Hippocampal formation (tissue), 2 donors: ENCODE measurements at places on chromosomes 2 and 18.

GRCh38 chr18:37303009-37303408, 262.6 kb downstream of the CELF4 start:
- no peak for DNase-seq

DNA sequence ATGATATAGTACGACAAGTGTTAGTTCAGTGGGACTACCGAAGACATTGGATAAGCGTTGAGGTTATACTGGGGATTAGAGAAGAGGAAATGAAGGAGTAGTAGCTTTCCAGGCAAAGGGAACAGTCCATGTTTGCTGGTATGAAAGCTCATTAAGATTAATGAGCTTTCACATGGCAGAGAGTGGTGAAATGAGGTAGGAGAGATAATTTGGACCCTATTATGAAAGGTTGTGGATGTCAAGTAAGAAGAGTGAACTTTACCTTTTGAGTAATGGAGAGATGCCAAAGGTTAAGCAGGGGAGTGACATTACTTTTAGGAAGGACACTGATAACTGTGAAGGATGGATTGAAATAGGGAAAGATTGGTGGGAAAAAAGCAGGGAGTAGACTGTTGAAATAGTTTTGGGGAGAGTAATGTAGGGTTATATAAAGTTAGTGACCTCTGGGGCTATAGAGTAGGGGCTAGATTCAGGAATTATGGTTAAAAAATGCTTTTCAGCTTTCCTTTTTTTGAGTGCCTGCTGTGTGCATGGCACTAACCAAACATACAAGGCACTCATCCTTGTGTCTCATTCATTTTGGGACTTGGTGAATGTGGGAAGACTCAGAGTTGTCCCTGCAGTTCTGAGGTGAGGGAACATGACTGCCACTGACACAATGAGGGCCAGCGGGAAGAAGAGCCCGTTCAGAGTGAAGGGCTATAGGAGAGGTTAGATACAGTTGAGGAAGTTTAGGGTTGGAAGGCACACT, 87.2 kb upstream of the STON1 start:
- no peak for DNase-seq

GRCh38 chr2:238423561-238424312, 3.0 kb upstream of the ASB1 start:
- DNase-seq: no peak

GRCh38 chr2:206225435-206226232, 48.8 kb upstream of the ZDBF2 start:
- DNase-seq: no peak

GRCh38 chr2:50491541-50492476, 540.1 kb downstream of the NRXN1 start:
- DNase-seq: peak; percentile 54

DNA sequence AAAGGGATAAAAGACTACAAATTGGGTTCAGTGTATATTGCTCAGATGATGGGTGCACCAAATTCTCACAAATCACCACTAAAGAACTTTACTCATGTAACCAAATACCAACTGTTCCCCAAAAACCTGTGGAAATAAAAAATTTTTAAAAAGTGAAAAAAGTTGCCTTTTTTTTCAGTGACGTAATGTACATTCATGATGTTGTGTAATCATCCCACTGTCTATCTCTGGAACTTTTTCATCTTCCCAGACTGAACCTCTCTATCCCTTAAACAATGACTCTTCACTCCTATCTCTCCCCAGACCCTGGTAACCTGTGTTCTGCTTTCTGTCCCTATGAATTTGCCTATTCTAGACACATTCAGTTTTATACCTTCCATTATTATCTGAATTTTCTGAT, 19.0 kb upstream of the GALR1 start:
- DNase-seq: no peak

- DNase-seq: no peak
These were observed 12.6 kb downstream of the RTP5 start for GRCh38 chr2:241882091-241882625.

- DNase-seq: no peak
These were observed 273.2 kb upstream of the PARD3B start for GRCh38 chr2:204272089-204272488.

- DNase-seq: no peak
These were observed 42.8 kb upstream of the KCNG2 start for GRCh38 chr18:79754831-79755351.

DNA sequence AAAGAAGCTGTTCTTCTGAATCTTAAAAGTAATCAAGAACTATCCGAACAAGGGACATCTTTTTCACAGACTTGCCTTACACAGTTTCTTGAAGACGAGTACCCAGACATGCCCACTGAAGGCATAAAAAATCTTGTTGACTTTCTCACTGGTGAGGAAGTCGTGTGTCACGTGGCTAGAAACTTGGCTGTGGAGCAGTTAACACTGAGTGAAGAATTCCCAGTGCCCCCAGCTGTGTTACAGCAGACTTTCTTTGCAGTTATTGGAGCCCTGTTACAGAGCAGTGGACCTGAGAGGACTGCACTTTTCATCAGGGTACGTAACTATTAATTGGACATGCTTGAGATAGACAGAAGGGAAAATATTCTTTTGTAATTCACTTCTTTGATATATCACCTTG, 2.4 kb downstream of the MRPL44 start:
- peak; percentile 22 for DNase-seq

- DNase-seq: no peak
These were observed 5.3 kb downstream of the ITM2C start for GRCh38 chr2:230869914-230870543.

DNA sequence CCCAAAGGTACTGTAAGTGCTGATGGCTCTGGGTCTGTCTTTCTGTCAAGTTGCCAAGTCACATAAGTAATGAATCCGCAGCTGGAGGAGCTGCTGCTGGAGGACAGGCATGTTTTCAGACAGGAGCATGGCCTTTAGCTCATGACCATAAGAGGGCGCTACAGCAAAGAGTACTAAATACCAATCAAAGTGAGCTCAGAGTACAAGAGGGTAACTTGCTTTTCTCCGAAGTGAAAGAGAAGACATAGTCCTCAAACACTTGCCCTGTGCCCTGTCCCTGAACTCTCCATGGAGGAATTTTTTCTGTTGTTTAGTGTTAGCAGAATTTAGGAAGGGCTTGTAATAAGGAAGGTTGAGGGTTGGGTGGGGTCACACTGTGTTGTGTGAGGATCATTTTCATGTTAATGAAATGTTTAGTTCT, 58.0 kb upstream of the EML6 start:
- no peak for DNase-seq

- DNase-seq: no peak
These were observed 106.9 kb upstream of the HDAC4 start for GRCh38 chr2:239507576-239508258.

- DNase-seq: no peak
These were observed 963 bp downstream of the INPP1 start for GRCh38 chr2:190344276-190344827.

DNA sequence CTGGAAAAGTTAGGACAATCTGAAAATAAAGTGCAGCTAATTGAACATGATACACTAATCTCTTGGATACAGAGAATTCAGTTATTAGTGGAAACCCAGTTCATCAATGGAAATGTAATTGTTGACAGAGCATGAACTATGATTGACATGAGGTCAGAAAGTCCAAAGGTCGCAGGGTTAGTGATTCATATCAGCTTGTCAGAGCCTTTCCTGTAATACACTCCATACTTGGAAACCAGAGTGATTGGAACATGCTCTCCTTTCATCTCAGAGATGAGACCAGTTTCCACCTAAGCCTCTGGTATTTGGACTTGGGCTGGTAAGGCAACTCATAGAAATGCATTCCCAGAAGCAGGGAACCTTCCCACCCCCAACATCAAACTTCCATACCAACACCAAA, 8.5 kb upstream of the NCKAP5 start:
- no peak for DNase-seq

GRCh38 chr18:63016270-63016669, 300.9 kb downstream of the PHLPP1 start:
- peak; percentile 4 for DNase-seq

GRCh38 chr2:34104601-34105000, 505.5 kb upstream of the FAM98A start:
- DNase-seq: no peak

- peak; percentile 3 for DNase-seq
These were observed 228.6 kb upstream of the CHST9 start for GRCh38 chr18:27413495-27414401.

DNA sequence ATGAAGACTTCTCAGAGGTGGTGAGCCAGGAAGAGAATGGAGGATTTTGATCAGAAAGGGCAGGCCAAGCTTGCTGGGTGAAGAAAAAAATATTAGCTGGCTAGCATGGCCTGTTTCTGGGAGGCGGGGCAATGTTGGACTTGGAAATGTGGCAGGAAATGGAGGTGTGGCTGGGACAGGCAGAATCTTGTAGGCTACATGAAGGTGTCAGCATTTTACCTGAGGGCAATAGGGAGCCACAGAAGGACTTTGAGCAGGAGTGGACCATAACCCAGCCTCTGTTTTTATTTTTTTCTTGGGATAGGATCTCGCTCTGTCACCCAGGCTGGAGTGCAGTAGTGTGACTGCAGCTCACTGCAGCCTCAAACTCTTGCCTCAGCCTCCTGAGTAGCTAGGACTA, 31.7 kb downstream of the EMX1 start:
- DNase-seq: no peak

DNA sequence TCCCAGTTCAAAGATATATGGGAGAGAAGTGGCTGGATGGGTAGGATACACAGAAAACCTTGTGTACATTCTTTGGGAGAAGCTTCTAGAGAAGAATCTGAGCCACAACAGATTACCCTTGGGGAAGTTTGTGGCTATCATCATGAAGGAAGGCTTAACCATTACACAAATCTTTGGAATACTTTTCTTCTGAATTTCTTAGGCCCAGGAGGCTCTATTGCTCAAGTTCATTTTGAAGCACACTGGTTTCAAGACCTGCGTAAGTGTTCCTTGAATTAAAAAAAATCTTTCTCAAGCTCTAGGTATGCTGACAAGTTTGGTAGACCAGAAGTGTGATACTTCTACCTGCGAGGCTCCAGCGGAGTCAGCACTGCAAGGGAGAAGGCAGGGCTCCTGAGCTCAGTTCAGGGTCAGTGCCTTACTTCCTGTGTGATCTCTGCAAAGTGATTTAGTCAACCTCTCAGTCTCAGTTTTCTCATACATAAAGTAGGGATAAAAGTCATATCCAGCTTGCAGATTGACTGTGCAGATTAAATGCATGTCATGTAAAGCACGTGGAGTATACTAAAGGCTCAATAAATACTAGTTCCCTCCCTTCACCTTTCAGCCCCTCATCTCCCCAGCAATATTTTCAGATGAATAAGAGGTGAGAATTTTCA, 438.6 kb downstream of the DLGAP1 start:
- no peak for DNase-seq

DNA sequence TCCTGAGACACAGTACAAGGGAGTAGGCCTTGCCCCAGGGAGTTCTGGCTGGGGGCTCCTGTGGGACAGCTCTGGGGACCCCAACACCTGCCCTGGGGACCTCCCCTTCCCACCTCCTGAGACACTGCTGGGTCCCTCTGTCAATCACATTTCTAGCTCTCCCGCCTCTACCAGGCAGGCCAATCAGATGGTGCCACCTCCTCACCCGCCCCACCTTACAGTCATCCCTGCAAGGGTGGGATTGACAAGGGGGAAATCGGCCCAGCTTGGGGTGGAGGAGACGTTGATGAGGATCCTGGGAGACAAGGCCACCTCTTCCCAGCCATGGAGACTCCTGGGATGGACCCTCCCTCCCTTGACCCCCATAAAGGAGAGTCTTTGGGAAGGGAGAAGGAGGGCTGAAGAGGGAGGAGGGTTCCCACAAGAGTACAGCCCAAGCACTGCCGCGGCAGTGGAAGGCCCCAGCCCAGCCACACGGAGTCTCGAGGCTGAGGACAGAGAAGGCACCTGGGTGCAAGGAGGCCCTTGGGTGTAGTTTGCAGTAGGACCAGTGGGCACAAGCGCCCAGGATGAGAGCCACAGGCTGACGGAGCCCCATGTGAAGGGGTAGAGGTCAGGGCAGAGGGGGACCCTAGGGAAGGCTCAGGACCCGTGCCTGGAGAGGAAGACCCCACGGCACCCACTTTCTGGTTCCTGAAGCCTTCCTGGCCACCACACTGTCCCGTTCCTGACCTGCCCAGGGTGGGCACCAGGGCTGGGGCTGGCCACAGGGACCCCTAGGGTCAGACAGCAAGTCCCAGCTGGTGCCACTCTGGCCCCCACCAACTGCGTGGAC, 109.9 kb upstream of the OTOS start:
- no peak for DNase-seq

GRCh38 chr2:182020286-182021070, 34.8 kb downstream of the PPP1R1C start:
- no peak for DNase-seq

GRCh38 chr2:39494784-39495251, 57.7 kb upstream of the MAP4K3 start:
- no peak for DNase-seq

- DNase-seq: no peak
These were observed 462.6 kb downstream of the RNF144A start for GRCh38 chr2:7379799-7380198.

GRCh38 chr2:67057901-67058703, 339.0 kb upstream of the ETAA1 start:
- DNase-seq: no peak

DNA sequence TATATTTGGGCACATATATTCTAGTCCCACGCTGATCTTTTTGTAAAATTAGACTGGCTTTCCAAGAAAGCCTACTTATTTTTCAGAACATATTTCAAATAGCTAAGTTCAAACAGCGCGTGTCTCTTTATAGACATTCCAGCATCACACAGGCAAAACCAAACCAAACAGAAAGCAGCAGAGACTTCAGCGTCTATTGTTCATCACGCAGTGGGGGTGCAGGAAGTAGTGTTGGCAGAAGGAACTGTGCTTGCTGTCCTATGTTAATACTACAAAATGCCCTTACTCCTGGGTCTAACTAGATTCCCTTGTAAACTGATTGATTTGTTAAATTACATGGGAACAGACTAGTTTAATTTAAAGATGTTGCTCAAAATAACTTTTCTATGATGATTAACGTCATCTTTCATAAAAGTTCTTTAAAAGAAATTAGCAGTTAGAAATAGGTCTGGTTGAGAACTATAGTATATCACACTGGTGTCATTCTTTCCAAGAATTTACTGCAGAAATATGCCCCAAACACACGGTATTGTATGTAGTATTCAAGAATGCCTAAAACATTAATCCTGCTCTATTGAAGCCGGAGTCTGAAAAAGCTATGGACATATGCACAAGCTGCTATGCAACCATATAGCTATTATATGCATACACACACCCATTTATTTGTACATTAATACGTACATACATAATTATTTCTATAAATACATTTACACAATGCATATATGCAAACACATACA, 436.3 kb downstream of the CBLN2 start:
- peak; percentile 9 for DNase-seq
